ENCODE measurements at places on chromosomes 12 and 14.

DNA sequence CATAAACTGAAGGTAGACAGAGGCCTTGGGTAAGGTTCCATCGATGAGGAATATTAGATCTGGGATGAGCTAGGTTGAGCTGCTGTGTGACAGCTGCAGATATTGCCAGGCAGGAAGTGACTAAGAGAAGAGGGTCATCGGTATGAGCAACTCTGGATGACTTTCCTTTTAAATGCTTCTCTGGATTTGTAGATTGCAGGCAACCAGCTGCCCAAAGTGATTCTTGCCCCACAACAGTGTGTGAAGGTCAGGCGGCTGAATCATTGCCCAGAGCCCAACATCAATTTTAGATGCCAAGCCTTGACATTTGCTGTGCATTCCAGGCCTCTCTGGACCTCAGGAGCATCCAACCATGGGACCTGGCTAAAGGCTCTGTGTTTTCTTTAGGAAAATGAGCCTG, 255.9 kb downstream of the DPF3 start:
- DNase-seq, result peak; percentile 94

DNA sequence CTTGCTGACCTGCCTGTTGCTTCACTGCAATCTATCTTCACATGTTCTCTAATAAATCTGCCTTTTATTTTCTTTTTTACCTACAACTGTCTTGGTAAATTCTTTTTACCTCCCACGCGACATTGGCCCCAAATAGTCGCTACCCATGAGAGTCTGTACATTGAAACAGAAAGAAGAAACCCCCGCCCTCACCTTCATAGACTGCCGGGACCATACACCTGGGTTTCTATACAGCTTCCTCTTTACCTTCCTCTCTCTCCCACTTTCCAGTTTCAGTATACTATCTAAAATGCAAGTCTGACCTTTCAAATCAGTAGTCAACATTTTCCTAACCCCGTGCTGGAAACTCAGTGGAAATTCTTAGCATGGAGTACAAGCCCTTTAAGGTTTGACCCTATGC, 4.8 kb downstream of the SLC8A3 start:
- no peak for DNase-seq

- DNase-seq, result no peak
Observed at GRCh38 chr12:108273217-108273616, 65.9 kb downstream of the CMKLR1 start.

DNA sequence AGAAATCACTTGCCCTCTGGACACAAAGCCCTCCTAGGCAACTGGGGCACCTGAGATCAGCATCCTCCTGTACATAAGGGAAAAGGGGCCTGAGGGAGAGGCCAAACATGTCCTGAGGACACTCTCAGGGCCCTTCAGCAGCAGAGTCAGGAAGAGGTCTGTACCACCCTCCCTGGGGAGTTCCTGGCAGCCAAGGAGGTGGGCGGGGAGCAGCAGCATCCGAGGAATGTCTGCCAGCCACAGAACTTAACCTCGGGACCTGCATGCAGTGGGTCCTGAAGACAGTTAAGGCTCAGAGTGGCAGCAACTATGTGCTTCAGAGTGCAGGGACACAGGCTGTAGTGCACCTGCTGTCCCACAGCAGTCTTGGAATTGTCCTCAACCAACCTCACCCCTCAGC, 62.1 kb downstream of the SPTB start:
- DNase-seq, result no peak

GRCh38 chr12:1289371-1290155, 298.5 kb downstream of the ERC1 start:
- DNase-seq, result no peak

GRCh38 chr12:30847259-30847658, 79.3 kb upstream of the TSPAN11 start:
- DNase-seq, result peak; percentile 81

DNA sequence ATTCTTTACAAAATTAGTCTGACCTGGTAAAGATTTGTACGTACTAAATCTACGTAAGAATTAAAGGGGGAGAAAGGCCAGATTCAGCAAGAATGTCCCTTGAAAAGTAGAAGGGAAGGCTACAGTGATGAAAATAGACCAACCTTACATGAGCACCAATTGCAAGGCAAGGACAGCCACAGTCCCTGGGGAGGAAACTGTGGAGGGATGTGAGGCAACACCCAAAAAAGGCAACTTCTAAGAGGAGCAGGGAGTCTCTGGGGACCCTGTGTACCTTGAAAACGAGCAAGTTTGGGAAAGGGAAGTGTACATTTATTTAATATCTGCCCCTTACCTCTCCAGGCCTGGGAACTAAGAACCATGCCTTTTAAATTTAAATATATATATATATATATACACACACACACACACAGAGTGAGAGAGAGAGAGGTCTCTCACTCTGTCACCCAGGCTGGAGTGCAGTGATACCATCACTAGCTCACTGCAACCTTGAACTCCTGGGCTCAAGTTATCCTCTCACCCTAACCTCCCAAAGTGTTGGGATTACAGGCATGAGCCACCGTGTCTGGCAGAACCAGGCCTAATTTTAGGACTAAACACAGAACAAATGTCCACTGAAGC, 56.4 kb downstream of the TMCC3 start:
- no peak for DNase-seq

DNA sequence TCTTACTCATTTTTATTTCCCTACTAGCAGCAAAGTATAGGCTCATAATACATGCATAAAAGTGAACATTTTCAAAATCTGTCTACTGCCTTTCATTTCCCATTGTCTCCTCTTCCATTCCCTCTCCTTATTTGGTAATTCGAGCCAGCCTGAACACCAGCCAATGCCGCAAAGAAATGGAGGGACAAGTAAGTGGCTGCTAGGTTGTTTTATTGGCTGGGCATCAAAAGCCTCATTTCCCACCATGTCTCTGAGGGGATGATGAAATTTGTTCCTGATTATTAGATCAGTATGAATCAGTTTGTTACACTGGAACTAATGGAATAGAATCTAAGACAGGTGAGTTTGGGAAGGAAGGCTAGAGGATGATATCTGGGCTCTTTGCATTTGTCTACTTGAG, 143.5 kb downstream of the KCNA5 start:
- no peak for DNase-seq

- peak; percentile 72 for DNase-seq
Observed at GRCh38 chr14:103056322-103057027, 874 bp downstream of the CDC42BPB start.

DNA sequence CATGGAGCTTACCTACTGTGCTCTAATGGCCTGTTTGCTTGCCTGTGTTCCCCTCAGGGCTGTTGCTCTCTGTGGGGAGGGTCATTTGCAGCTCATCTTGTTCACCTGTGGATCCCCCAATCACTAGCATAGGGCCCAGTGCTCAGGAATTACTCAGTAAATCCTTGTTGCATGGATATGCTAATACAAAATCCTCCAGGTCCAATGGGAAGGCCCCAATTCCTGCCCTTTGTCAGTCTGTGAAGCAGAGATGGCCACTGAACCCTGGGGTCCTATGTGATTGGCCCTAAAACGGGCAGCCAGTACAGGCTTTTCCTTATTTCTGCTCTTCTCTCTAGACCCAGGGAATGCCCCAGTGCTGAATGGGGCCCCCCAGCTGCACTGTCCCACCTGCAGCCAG, 44.1 kb downstream of the FOS start:
- no peak for DNase-seq

GRCh38 chr14:68580096-68580645, 212.7 kb downstream of the ZFP36L1 start:
- no peak for DNase-seq

- DNase-seq, result peak; percentile 13
Observed at GRCh38 chr14:78479127-78479780, 309.1 kb downstream of the NRXN3 start.

GRCh38 chr12:116675339-116676107, 62.3 kb downstream of the SPRING1 start:
- no peak for DNase-seq

- no peak for DNase-seq
Observed at GRCh38 chr14:104593710-104594136, 10.8 kb downstream of the TMEM179 start.

- DNase-seq, result no peak
Observed at GRCh38 chr12:111102102-111102739, 181.8 kb upstream of the MYL2 start.

DNA sequence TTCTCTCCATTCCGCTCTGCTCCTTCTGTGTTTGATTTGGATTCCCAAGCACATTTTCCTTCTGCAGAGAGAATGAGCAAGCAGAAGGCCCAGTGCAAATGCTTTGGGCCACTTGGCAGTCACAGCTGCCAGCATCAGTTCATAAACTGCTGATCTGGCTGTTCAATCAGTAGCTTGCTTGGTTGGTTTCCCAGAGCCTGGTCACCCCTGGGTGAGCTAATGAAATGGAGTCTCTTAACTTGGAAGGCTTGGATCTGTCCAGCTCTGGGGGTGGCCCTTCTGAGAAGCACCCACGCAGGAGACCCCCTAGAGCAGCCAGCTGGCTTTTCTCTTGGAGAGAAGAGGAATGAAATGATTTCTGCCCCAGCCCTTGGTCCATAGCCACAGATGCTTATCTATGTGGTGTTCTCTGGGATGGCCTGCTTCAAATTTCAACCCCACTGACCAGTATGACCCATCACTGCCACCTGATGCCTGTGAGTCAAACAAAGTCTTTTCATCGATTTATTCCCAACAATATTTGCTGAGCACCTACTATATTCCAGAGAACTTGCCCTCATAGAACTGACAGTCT, 30.3 kb downstream of the FAIM2 start:
- peak; percentile 49 for DNase-seq

- no peak for DNase-seq
Observed at GRCh38 chr14:44341116-44341515, 166.0 kb downstream of the FSCB start.

- no peak for DNase-seq
Observed at GRCh38 chr14:102544046-102544746, 34.6 kb upstream of the ANKRD9 start.

- DNase-seq, result no peak
Observed at GRCh38 chr14:91867316-91867988, at the start of gene TC2N. Gene TC2N (minus strand): TSS chr14:91867536. CDS start chr14:91813769, 53,767 bp downstream.

- peak; percentile 60 for DNase-seq
Observed at GRCh38 chr14:71400871-71401321, 493.6 kb downstream of the PCNX1 start.

DNA sequence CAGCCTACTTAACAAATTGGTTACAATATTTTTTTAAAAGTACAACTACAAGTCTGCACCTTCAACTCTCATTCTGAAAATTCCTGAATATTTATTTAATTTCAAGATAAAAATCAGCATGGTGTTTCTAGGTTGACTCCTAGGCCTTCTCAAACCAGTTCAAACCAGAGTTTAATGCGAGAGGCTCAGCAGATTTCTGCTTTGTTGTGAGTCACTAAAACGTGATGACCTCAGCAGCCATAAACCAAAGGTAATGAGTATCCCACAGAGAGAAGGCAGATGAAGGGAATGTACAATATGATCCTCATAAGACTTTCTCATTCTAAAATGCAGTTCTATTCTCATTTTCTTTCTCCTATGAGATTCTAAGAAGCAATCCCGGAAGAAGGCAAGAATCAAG, 1.5 kb downstream of the PRDM4 start:
- peak; percentile 93 for DNase-seq

DNA sequence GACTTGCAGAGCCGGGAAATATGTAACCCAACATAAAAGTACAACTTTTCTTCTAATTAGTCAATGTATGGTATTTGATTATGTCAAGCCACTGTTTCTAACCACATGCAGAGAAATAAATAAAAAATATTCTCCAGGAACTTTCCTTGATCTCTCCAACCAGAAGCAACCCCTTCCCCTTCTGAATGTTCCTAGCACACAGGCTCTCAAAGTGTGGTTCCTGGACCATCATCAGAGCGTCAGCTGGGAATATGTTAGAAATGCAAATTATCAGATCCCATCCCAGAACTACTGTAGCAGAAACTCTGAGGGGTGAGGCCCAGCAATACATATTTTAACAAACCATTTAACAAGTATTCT, 21.0 kb upstream of the ITPR2 start:
- DNase-seq, result no peak

DNA sequence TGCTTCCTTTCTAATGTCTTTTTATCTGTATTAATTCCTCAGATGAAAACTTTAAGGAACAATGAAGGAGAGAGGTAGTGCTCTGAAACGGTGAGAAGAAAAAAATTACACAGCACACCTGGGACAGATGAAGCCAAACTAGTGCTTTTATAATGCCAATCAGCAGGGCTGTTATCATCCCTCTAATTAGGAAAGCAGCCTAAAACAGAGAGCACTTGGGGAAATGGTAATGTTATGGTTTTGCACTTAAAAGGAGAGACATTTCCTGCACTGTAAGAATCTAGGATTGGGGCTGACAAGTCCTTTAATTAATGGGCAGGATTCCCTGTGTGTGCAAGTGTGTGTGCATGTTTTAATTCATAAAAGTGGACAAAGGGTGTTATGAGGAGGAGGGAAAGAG, 4.8 kb upstream of the LMO3 start:
- DNase-seq, result no peak

DNA sequence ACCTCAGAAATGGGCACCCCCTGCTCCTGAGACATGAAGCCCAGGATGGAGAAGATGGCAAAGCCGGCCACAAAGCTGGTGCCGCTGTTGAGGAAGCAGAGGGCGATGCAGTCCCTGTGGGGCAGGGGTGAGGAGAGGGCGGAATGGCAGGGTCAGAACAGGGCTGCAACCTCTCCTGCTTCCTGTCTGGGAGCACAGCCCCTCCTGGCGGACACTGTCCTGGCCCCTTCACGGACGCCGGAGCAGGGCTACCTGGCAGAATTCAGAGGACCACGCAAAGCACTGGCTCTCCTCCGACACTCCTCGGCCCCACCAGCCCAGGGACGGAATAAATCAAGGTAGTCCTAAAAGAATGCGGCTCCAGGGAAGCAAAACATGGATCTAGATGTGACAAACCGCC, 12.4 kb upstream of the SLC6A12 start:
- DNase-seq, result no peak

- no peak for DNase-seq
Observed at GRCh38 chr12:57320639-57321038, 69.7 kb upstream of the STAC3 start.

GRCh38 chr12:113697651-113698509, 226.2 kb upstream of the LHX5 start:
- DNase-seq, result no peak

DNA sequence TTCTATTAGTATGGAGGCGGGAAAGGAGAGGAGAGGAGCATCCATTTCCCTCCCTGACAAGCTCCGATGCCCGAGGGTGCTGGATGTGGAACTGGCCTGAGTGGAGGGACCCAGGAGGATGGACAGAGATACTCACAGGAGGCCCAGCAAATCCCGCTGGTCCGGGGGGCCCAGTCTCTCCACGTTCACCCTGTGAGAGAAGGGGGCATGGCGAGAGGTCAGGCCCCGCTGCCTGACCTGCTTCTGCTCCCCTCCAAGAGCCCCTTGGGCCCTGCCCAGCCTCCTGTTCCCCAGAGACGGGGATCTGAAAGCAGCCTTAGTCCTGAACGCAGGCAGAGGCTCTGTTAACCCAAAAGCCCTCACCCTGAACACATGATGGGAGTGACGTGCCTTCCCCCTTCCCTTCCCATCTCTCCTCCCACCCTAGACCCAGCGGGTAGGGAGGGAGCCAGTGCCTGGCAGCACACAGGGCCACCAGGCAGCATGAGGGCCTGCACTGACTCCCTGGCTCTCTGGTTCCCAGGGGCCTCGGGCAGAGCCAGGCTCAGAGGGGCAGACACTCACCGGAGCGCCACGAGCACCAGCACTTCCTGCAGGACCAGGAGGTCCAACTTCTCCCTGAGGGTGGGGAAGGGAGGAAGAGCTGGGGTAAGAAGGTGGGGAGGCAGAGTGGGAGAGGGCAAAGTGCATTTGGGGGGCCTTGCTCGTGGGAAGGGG, 17.5 kb downstream of the TMEM106C start:
- DNase-seq, result no peak
